Dorsolateral prefrontal cortex (tissue), 122 donors: ENCODE measurements at places on chromosomes 12 and 14. TPM values are rescaled to one million over a fixed set of nuclear protein-coding genes. Genes with fewer than 3 reads are reported as not detected.
A peak's percentile ranks its signal among the peaks of the same experiment; 100 is the strongest.

DNA sequence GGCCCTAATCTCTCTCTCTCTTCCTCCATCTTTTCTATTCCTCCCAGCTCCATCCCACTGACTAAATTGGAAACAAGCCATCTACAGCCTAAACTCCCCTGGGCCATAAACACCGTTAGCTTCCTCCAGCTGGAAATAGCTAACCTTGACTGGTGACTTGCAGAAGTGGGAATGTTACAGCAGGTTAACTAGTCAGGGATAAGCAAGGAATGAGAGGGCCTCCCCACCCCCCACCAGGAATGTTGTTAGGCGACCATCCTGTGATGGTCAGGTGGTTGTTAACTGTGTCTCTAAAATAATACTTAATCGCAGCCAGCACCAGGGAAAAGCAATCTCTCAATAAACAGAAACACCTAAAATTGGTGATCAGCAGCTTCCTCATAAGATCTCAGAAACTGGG, 40.8 kb downstream of the MIS18BP1 start:
- no peak for DNase-seq

- DNase-seq: no peak
Observed at GRCh38 chr12:15924956-15925355, 13.8 kb downstream of the DERA start.

DNA sequence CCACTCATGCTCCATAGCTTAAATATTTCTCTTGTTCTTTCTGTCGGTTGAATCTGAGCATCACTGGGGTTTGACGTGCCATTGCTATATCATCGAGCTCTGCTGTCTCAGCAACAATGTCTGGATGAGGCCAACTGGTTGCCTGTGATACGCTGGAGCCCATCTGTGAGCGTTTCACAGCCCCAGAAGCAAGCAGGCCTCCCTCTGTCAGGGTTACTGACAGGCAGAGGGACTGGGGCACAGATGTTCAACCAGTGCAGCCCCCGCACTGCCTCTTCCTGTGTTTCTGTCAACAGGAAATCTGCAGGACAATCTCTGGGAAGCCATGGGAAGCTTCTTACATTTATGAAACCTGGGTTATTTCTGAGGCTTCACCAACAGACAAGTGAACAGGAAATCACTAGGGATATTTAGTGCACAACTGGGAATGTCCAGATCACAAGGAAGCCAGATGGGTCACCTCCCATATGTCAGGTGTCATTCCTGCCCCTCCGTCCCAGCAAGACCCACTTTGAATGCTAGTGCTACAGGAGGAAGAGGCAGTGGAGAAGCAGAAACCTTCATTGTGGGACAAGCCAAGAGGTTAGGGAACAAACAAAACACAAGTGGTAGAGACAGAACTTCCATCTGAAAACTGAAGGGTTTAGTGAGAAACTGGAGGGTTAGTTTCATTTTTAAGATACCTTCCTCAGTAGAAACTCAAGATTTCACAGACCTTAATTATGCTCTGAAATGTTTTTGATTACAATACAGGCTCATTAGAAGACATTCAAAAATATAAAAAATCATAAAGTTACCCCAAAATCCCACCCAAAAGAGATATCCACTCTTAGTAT, 24.1 kb downstream of the DMAC2L start:
- peak; percentile 86 for DNase-seq

SERPINA1 gene
- total RNA-seq: 7.5 TPM

GRCh38 chr12:62716866-62717525, 218.0 kb downstream of the PPM1H start:
- no peak for DNase-seq

OR6C2 gene
- total RNA-seq: not detected

DDX23 gene
- 70.7 TPM for total RNA-seq

DNA sequence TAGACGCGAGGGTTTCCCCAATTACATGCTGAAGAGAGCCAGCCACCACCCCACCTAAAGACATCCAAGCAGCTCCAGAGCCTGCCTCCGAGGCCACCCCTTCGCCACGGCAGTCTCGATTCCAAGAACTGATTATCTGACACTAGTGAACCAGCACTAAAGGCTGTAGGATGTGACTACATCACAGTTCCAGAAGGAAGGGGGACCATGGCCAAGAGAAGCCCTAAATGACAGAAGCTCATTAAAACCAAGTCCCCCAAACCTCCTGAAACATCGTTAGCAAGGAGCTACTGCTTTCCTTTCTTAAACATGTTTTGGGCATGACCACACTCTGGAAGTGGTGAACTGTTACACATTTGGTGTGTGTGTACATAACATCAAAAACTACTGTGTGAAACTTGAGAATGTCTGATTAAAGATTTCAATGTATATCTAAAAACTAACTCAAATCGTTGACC, 88.2 kb downstream of the DUSP16 start:
- DNase-seq: no peak

GRCh38 chr12:64080319-64081007, 141.6 kb downstream of the KICS2 start:
- no peak for DNase-seq

- DNase-seq: no peak
Observed at GRCh38 chr12:52413202-52413601, 7.1 kb upstream of the KRT82 start.
